ENCODE measurements at places on chromosomes 4 and X.

GRCh38 chr4:106418444-106418843, 49.9 kb upstream of the GIMD1 start:
- ATAC-seq, result no peak

DNA sequence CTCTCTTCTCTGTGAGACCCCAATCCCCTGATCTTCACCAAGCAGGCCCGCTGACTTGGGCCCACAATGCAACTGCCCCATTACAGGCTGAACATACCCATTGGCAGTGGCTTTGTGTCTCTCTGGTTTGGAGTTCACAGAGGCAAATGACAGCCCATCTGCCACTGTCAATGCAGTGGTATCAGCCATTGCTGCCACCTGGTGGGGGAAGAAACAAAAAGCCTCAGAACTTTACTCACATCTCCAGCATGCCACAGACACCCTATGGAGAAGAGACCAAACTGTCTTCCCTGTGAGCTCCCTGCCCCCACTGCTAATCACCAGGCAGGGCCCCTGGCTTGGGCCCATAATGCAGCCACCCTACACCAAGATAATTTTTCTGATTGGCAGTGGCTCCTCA, 729.3 kb upstream of the ACTRT1 start:
- no peak for ATAC-seq

DNA sequence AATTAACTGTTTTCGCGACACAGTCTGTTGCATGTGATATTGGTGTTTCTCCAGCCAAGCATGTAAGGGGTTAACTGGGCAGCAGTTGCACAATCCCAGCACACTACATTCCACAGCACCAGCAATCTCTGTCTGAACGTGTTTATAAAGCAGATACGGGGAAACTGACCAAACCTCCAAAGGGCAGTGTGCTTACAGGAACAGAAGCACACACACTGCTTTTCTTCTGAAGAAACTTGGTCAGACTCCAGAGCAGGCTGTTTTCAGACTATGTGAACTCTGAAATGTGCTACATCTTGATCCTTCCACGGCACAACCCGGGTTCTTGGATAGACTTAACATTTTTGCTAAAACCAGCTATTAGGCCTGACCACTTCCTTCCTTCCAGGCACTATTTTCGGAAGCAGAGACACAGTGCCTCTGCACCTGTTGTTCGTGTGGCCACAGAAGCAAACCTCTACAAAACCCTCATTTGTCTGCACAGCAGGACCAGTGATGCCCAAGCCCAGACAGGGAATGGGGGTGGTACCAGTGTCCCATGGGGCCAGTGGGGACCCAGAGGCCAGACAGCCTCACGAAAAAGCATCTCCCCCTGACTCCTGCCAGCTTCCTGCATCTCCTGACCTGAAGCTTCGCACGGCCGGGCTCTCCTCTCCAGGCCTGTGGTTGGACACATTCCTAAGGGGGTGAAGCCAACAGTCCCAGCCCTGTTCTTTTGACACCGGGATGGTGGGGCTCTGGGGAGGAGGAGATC, 90.1 kb downstream of the IRF2 start:
- ATAC-seq, result peak; percentile 24

GRCh38 chr4:109978704-109979454, 66.2 kb downstream of the EGF start:
- no peak for ATAC-seq

GRCh38 chr4:8838296-8838960, 33.2 kb downstream of the HMX1 start:
- no peak for ATAC-seq

DNA sequence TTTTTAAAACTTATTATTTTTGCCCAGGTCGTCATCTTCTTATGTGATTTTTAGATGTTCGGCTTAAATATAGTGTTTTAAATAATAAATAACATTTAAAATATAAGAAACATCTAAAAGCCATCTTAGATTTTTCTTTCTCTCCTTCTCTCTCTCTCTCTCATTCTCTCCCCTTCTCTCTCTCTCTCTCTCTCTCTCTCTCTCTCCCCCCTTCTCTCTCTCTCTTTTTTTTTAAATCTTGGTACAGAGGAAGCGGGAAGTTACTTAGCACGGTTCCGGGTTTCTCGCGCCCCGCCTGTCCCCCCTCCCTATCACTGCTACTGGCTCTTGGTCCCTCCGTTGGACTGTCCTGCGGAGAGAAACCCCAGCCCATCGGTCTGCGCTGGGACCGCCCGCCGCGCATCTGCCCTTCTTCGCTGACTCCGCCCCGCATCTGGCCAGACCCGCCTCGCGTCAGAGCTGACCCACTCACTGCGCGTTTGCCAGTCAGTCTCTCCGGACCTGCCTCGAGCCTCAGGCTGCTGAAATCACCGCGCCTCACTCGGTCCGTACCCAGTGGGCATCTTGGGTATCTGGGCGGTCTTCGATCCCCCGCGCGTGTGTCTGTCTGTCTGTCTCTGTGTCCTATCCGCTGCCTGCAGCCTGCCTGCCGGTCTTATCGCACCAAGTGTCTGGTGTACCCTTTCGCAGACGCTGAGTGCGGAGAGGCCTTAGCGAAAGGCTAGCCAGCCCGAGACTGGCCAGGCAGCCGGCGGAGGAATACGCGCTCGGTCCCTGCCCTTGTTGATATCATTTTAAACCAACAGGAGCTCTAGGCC, at the start of gene PABPC5:
Gene PABPC5, plus strand, starts transcription at position 489 of the 818 bp plus-strand sequence. CDS start 739 bp downstream, outside the sequence.
- ATAC-seq, result no peak

DNA sequence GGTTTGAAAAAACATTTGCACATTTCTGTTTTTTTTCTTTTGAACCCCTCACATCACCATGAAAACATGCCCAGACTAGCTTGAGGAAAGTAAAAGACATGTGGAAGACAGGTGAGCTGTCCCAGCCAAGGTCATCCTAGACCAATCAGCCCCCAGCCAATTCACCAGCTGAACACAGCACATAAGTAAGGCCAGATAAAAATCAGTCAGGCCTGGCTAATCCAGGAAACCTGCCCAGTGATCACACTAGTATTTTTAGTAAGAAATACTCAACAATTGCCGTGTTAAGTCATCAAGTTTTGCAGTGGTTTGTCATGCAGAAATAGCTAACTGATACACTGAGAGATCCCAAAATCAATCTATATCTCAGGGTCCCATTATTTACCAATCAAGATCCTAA, 4.4 kb upstream of the SMR3A start:
- ATAC-seq, result no peak

- no peak for ATAC-seq
Measured at GRCh38 chrX:97524997-97525396, 641.3 kb downstream of the RPA4 start.

DNA sequence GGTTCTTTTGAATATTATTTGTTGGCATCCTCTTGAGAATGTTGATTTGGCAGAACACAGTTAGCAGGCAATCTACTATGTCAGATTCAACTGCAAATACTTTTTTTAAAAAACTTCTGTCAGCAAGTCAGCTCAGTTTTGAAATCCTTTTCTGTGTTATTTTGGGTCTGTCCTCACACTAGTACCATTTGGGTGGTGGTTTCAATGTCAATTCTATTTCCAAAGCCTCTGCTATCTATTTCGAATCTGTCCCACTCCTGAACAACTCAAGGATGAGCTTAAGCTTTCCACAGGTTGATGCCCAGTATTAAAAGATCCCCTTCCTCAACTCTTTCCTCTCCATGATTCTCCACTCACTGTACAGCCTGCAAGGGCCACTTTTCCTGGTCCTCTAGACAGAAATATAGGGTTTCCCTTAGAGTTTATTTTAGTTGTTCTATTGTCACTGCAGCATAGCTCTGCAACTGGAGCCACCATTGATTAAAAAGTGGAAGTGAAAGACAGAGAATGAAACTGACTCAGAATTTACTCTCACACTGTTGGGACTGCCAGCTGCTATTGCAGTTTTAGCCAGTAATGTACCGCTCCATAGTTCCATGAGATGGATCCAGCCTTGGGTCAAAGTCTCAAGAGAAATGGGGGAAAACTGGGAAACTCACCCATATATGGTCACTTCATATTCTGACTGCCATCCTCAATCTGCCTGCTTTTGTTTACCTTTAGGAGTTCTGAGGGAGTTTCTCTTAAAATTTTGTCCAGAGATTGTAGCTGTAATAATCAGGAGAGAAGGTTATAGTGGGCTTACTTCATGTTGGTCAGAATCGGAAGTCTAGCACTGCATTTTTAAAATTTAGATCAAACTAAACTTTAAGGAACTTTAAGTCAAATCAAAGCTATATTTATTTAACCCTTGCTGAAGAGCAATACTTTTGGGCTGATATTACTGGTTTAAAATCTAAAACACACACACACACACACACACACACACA, 14.6 kb downstream of the HDX start:
- ATAC-seq, result no peak

DNA sequence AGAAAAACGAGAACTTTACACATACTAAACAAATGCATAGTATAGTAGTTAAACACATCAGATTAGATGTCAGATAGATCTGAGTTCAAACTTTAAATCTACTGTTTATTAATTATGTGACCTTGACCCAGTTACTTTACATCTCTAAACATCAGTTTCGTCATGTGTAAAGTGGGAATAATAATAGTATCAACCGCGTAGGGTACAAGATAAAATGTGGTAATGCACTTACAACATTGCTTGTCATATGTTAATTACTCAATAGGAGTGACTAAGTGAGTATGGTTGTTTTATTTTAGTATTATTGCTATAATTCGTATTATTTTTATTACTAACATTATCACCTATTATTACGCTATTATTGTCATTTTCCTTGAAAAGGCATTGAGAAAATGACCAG, 144.2 kb downstream of the KLHL4 start:
- no peak for ATAC-seq

DNA sequence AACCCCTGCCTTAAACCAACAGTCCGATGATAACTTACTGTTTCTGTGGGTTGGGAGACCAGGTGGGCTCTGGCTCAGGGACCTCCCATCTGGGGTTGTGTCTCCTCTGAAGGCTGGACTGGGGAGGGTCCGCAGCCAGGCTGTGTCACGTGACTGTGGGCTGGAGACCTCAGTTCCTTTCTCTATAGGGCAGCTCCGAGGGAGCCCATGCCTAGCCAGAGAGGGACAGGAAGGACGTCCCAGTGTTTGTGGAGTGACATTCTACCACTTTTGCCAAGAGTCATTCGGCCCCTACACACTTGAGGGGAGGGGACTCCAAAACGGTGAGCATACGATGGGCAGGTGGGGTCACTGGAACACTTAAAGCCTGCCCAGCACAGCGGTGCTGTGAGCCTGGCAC, 4.5 kb downstream of the PCGF3 start:
- no peak for ATAC-seq

DNA sequence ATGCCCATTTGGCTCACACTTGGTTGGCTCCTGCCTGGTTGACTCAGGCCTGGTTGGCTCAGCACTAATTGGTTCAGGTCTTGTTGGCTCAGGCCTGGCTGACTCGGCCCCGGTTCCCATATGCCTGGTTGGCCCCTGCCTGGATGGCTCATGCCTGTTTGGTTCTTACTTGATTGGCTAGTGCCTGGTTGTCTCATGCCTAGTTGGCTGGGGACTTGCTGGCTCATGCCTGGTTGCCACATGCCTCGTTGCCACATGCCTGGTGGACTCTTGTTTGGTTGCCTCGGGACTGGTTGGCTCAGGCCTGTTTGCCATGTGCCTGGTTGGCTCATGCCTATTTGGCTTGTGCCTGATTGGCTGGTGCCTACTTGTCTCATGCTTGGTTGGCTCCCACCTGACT, 103.7 kb downstream of the APOOL start:
- no peak for ATAC-seq
